Activated CD4-positive, alpha-beta T cell treated with anti-CD3 and anti-CD28 coated beads for 1 hour (primary cell): ENCODE measurements at places on chromosomes 16 and 17.

DNA sequence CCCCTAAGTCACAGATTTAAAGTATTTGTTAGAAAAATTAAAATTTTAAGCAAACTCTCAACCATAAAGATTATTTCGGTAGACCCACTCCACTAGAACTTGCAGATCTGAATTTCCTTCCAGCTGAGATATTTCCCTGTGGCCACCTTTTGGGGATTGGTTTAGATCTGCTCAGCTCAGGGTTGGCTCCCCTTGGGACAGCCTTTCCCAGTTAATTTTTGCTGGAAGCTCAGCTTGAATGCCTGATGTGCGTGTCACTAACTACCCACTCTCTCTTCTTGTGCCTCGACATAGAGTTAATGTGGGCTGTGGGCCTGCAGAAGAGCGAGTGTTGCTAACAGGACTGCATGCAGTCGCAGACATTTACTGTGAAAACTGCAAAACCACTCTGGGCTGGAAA lies 57.6 kb downstream of the YPEL2 start:
- DNase-seq: no peak

DNA sequence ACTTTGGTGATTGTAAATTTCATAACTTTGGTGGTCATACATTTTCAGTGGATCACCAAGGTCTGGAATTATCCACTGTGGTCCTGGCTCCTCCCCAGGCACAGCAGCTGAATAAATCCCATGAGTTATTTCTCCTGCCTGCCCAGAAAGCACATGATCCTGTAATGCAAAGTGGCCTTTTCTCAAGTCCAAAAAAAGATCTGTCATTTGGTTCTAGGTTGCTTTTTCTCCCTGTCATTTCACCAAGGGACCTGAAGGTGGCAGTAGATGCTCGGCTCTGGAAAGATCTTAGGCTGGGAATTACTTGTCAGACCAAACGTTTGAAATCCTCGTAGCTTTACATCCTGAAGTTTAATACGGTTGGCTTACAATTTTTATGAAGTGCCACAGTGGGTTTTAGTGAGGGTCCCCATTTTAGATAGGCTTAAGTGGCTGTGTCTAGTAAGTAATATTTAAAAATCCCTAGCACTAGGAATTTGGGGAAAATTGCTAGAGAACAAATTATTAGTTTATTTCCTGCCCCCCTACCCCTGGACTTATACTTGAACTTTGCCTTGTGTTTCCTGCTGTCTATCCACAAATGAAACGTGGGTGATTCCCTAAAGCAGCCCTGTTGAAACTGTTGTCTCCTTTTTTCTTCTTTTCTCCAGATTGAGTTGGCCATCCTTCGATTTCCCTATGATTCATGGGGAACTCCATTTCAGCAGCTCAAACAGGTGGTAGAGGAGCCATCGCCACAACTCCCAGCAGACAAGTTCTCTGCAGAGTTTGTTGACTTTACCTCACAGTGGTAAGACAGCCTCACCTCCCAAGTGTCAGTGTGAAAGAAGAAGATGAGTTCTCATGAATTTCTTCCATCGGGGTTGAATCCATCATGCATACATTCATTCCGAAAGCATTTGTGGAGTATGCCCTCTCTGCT lies 111.7 kb downstream of the MAP2K6 start:
- no peak for DNase-seq

- DNase-seq: no peak
These were observed 77.5 kb upstream of the N4BP1 start for GRCh38 chr16:48687421-48688038.

GRCh38 chr17:21394265-21394664 lies 18.1 kb downstream of the KCNJ12 start:
- DNase-seq: no peak

GRCh38 chr16:9123871-9124270 lies 32.4 kb downstream of the HAPSTR1 start:
- DNase-seq: no peak

DNA sequence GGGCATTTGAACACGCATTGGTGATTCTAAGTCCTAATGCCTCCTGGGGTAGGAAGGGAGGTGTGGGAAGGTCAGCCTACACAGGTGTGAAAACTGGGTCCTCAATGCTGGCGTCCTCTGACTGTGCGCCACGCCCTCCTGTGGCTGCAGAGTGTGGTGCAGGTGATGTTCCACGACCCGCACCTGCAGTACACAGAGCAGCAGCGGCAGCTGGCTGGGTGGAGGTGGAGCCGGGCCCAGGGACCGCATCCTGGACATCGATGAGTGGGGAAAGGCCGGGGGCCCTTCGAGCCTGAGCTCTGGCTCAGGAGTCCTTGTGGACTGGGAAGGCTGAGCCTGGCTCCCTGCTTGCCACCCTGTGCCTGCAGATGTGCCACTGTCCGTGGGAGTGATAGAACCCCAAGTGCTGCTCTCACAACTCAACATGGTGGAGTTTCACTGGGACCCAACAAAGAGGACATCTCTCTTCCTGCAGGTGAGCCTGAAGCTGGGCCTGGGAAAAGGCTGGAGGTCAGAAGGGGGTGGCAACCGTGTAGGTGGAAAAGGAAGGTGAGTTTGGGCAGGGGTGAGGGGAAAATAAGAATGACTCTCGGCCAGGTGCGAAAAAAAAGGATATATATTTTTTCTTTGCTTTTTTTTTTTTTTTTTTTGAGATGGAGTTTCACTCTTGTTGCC lies 14.0 kb upstream of the STAC2 start:
- DNase-seq: peak; percentile 49

DNA sequence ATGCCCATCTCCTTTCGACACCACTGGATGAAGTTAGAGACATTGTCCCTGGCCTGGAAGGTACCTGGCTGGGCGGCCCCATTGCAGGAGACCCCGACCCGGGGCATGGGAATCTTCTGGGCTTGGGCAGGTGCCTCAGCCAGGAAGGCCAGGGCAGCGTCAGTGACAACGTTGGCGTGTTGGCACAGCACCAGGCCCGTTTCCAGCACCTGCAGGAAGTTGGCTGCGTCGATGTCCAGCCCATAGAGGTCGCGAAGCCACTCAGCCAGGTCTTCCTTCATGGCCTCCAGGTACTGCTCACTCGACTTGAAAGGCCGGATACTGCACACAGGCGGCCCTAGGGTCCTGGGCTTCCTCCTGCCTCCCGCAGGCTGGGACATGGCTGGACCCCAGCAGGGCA lies 568 bp downstream of the GAS2L2 start:
- no peak for DNase-seq

GRCh38 chr17:21007646-21008045 lies 35.2 kb downstream of the USP22 start:
- no peak for DNase-seq

DNA sequence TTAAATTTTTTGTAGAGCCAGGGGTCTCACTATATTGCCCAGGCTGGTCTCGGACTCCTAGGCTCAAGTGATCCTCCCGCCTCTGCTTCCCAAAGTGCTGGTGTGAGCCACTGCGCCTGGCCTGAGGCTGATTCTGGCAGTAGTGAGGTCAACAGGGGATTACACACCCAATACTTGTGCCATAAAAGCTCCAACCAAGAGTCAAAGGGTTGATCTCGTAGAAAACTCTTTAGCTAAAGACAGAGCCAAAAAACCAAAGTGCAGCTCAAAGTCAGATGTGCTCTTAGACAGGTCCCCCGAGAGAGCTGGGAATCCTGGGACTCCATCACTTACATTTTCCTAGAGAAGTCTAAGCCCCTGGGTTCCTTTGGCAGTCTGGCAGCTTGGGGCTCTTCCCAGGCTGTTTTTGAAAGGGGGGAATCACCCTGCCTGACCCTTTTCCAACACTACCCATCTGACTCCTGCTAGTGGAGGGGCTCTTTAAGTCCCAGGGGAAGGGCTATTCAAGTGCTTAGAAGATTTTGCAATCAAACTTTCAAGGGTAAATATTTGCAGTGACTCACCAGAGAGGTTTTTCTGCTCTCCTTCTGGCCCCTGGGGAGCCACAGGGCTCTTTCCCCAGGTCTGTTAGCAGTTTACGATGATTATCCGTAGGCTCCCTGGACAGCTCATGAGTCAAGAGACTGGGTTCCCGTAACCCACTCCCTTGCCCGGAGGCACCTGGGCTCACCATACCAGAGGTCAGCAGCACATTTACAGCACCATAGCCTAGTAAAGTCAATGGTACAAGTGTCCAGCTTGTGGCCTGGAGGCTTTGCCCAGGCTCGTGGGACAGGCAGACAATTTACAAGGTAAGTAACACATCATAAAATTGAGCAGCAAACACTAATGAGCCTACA lies 408.7 kb downstream of the SLC39A11 start:
- DNase-seq: no peak

DNA sequence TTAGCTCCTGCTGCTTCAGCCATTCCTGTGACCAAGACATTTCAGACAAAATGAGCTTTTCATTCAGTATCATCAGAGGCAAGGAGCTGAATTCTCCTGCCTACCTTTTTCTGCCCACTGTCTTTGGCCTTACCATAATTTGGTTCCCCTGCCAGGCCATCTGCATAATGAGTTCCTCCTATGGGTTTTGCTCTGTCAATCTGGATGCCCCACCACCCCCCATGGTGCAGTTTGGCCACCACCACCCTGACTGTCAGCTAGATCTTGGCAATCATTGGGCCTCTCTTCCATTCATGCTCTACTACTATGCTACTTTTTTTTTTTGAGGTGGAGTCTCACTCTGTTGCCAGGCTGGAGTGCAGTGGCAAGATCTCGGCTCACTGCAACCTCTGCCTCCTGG lies 169.2 kb upstream of the ZKSCAN2 start:
- DNase-seq: no peak

DNA sequence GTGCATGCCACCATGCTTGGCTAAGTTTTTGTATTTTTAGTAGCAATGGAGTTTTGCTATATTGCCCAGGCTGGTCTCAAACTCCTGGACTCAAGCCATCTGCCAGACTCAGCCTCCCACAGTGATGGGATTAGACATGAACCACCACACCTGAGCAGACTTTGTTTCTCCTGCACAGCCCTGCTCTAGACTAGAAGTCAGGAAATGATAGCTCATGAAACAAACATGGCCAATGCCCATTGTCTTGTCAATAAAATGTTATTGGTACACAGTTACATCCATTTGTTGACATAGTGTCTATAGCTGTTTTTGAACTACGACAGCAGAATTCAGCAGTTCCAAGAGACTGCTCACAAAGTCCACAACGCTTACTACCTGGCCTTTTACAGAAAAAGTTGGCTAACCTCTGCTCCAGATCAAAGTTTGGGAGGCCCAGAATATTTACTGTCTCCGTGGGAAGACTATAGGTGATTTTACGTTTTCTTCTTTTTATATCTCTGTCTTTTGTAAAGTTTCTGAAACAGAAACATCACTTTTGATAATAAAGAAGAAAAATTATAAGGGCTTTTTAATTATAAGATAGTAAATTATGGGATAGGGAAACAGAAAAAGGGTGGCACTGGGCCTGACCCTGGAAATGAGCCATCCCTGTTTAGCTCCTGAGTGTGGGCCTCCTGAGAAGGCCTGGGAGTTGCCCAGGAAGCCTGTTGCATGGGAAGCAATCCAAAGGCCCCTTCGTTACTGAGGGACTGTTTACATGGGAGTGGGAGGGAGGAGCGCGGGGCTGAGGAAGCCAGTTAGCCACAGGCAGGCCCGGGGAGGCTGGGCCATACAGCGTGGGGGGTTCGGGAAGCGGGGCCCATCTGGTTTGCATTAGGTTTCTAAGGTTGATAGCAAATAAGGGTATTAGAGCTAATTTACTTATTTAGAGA lies 201.5 kb downstream of the IRF8 start:
- DNase-seq: no peak

DNA sequence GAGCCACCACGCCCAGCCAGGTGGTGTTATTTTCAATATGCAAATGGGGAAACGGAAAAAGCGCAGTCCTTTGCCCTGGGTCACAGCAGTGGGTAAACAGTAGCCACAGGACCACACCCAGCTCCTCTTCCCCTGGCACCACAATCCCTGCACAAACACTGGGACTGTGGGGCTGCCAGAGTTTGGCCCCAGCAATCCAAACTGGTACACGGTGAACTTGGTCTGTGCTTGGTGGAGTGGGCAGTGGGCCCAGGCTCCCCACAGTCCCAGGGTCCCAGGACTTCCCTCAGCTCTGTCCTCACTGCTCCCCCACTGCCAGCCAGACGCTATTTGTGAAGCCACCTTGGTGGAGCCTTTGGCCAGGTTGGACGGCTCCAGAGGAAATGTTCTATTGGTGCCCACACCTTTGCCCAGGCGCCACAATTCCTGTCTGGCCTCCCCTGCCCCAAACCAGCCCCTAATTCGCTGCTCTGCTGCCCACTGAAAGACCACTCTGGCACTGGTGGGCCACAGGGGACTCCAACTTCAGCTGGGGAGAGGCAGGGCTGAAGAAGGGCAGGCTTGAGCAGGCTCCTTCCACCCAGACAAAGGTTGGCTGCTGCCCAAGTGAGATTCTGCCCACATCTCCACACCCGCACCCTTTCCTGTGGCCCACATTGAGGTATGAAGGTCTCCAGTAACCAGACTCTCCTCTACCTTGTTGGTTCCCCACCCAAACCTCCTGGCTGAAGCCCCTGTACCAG lies 2.1 kb downstream of the CHAD start:
- DNase-seq: no peak

GRCh38 chr17:30780343-30780742 lies 44.1 kb downstream of the CRLF3 start:
- no peak for DNase-seq

DNA sequence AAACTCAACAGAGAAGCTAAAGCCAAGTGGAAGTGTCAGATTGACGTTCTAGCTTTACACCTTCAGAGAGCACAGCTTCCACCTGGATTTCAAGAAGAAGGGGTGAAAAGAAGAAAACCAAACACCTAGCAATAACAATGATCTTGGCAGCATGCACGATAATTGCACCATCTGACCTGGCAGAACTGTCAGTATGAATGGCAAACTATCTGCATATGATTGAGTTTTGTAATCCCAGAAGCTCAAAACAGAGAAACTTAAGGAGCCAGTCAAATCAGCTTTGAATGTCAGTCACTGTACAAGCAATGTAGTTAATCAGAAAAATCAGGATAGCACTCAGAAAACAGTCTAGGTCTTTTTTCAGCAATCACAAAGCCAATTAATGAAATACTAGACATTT lies 427.1 kb downstream of the ZFHX3 start:
- DNase-seq: no peak

DNA sequence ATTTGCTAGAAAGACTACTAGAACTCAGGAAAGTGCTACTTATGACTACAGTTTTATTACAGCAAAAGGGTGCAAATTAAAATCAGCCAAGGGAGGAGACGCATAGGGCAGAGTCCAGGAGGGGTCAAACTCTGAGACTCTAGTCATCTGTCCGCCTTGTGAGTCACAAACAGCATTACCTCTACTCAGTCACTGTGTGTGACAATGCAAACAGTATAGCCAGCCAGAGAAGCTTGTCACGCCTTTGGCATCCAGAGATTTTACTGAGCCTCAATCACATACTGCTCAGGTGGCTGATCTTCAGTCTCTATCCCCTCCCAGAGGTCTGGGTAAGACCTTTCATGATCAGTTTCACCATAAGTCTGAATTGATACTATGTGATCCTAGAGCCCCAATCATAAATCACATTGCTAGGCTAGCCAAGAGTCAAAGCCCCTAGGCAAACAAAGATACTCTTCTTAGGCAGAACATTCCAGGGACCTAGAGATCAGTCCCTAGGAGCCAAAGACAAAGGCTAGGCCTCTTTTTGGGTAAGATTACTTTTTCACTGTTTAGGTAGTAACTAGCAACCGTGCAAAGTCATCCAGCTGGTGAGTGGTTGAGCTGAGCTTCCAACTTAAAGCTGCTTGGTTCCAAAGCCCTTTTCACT lies 48.8 kb upstream of the CLEC19A start:
- no peak for DNase-seq
